ENCODE measurements at places on chromosomes 7 and 10.

GRCh38 chr10:125871338-125871737 lies 9.8 kb downstream of the DHX32 start:
- DNase-seq, result no peak

DNA sequence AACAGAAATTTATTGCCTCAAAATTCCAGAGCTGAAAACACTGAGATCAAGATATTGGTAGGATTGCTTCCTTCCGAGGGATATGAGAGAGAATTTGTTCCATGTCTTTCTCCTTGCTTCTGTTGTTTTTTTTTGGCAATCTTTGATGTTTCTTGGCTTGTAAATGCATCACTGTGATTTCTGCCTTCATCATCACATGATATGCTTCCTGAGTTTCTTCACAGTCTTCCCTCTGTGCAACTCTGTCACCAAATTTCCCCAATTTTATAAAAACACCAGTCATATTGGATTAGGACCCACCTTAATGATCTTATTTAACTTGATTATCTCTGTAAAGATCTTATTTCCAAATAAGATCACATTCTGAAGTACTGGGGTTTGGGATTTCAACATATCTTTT lies 14.7 kb downstream of the TMEM236 start:
- DNase-seq, result no peak

- DNase-seq, result no peak
Observed at GRCh38 chr10:13612654-13613373, 26.0 kb downstream of the PRPF18 start.

DNA sequence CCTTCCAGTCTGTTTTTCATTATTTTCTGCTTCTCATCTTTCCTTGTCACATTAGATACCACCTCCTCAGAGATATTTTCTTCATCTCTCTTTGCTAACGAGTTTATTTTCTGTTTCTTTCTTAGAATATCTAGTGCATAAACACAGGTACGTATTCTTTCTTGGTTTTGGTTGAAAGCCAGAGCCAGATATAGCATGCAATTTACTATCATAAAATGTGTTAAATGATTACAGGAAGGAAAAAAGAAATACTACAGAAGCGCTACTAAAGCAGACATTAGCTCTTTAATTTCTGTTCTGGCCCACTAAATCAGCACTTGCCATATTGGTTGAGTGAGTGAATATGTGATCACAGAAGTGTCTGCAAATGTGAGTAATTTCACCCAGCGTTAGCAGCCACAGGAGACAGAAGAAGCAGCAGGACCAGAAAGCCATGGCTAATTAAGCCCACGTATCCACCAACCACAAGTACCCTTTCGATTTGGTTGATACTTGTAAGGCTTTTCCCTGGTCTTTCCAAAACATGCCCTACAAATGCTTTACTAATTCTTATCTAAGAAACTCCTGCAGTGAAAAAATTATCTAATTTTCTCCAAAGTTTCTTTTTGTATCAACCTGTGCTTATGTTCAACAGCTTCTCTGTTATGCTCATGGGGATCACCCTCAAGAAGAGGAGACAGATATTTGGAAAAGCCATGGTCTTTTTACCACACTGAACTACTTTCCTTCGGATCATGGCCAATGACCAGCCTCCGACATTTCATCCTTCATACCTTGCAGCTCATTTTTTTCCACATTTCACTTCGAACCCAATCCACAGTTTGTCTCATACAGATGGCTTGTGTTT lies 23.1 kb upstream of the MACC1 start:
- no peak for DNase-seq

DNA sequence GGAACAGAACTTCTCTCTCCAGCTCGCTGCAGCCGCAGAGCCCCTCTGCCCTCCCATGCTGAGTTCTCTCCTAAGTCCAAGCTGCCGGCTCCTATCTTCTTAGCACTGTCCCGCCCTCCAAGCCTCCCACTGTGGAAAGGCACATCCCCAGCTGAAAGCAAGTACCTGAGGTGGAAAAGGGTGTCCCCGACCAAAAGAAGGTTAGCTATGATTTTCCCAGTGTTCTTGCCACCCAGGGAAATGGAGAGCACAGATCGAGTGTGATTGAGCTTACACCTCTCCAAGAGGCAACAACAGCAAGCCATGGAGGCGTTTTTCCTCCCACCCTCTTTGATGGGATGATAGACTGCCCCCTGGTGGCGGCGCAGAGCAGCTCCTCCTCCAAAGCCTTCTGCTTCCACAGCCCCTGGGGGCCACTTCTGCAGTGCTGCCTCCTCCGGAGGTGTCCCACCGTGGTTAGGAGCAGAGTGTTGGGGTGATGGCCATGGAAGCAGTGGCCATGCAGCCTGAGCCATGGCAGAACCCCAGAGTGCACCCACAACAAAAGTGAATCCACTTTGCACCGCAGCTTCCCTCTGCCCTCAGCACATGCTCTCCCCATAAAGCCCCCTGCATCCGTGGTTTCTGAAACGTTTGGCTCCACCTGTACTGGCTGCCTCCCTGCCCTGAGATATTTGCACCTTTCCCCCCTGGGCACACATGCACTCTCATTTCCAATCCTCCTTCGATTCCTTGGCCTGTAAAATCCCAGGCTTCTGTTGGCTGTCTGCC lies 143.1 kb upstream of the STK17A start:
- DNase-seq, result peak; percentile 25

GRCh38 chr10:24162206-24162985 lies 46.5 kb upstream of the KIAA1217 start:
- DNase-seq, result no peak

- DNase-seq, result no peak
Observed at GRCh38 chr10:75466886-75467285, 35.5 kb downstream of the LRMDA start.

- peak; percentile 51 for DNase-seq
Observed at GRCh38 chr10:86693721-86694369, 25.5 kb downstream of the LDB3 start.

GRCh38 chr10:128686630-128687278 lies 560.5 kb upstream of the MKI67 start:
- DNase-seq, result no peak

DNA sequence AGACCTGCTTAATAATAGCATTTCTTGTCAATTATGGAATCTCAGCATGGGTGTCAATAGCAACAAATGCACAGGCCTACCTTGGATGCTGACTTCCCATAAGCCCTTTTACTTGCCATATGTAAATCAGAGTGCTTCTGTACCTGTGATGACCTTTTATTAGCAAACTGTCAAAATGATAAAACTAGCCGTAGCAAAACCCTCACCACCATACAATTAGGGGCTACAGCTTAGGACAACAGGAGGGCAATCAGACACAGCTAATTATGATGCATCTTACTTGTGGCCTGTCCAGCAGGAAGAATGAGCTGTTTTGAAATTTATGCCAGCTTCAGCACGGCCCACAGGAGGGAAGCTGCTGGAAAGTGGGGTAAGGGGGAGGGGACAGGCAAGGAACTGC lies 201.6 kb downstream of the TAX1BP1 start:
- no peak for DNase-seq

- no peak for DNase-seq
Observed at GRCh38 chr7:116231949-116232348, 21.6 kb downstream of the TES start.

DNA sequence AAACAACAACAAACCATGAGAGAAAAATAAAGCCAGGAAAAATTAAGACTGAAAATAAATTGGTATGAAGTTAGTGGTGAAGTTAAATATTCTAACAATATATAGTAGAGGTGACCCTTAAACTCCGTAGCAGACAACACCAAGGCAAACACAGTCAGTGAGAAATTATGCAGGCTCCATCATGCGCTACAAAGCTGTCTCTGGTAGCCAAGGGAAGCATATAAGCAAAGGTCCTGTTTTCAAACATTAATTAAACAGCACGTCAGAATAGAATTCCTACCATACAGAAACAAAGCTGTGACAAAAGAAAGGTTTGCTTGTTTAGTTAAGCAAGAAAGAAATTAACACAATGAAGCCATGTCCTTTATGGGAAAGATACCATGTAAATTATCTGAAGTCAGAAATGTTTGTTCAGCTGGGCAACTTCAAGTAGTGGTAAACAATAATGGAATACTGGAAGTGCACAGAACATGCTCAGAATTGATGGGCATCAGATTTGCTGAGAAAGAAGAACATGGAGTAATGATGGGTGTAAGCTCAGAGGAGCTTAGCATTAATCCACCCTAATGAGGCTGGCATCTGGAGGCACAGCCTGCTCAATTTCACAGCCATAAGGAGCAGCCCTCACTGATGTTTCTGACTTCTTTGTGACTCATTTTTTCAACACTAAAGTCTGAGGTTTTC lies 75.7 kb downstream of the IGF2BP3 start:
- DNase-seq, result no peak

GRCh38 chr7:94422136-94422535 lies 27.4 kb downstream of the COL1A2 start:
- no peak for DNase-seq

DNA sequence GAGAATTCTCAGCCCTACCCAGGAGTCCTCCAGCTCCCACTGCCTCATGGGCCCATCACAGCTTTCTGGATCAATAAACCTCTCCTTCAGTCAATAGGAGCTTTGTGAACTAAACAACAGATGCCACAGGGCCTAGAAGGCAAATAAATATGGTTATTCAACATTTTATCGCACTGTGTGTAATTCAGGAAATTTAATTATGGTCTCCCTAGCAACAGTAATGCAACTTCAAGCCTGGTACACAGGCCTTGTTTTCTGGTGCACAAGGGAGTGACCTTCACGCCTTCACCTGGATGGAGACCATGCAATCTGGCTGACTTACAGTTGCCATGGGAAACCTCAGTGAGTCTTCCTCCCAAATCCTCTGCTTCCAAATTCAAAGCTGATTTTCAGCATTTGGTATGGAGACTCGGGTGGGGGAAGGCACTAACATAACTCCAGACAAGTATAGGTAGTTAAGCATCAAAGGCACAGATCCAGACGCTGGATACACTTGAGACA lies 441.0 kb upstream of the NPVF start:
- no peak for DNase-seq

GRCh38 chr10:7484456-7485243 lies 73.8 kb upstream of the SFMBT2 start:
- DNase-seq, result peak; percentile 40

GRCh38 chr10:21677551-21677950 lies 143.5 kb downstream of the MLLT10 start:
- DNase-seq, result no peak

DNA sequence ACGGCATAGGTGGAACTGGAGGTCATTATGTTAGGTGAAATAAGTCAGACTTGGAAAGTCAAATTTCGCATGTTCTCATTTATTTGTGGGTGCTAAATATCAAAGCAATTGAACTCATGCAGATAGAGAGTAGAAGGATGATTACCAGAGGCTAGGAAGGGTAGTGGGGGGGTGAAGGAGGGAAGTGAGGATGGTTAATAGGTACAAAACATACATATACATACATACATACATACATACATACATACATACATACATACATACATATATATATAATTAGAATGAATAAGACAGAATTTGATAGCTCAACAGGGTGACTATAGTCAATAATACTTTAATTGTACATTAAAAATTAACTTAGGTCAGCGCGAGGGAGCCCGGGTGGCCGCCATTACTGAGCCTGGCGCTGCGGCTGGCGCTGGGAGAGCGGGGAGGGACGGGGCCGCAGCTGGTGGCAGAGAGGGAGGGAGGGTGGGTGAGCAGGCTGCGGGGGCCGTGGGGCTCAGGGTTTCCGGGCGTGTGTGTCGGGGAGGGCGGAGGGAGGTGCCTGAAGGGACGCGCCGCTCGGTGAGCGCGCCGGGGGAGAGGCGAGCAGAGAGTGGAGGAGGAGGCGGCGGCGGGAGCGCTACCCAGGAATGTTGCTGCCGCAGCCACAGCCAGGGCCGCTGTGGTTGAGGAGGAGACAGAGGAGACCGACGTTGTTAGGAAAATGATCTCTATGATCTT lies 85.8 kb upstream of the EGFR start:
- peak; percentile 63 for DNase-seq

DNA sequence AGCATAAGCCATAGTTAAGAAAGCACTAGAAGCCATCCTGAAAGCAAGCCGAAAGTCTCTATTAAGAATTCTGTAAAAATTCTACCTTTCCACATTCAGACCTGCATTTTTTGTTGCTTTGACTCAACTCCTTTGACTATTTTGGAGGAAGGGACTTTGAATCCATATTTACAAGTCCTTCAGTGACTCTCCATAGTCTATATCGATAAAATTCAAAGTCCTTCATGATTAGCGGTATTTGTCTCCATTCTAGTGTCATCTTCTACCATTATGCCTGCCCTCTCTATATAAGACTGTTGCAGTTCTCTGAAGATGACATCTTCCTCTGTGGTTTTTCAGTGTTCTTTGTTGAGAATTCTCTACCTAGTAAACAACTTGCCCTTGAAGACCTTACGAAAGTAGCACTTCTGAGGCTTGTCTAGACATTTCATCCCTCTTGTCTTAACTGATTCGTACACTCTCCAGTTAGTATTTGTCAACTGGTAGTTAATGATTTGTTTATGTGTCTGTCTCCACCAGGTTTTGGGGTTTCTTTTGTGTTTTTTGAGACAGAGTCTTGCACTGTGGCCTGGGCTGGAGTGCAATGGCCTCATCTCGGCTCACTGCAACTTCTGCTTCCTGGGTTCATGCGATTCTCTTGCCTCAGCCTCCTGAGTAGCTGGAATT lies 1.7 kb downstream of the CCSER2 start:
- no peak for DNase-seq

Data from transverse colon (tissue), 4 donors.